ENCODE measurements at places on chromosomes 11 and 22.

DNA sequence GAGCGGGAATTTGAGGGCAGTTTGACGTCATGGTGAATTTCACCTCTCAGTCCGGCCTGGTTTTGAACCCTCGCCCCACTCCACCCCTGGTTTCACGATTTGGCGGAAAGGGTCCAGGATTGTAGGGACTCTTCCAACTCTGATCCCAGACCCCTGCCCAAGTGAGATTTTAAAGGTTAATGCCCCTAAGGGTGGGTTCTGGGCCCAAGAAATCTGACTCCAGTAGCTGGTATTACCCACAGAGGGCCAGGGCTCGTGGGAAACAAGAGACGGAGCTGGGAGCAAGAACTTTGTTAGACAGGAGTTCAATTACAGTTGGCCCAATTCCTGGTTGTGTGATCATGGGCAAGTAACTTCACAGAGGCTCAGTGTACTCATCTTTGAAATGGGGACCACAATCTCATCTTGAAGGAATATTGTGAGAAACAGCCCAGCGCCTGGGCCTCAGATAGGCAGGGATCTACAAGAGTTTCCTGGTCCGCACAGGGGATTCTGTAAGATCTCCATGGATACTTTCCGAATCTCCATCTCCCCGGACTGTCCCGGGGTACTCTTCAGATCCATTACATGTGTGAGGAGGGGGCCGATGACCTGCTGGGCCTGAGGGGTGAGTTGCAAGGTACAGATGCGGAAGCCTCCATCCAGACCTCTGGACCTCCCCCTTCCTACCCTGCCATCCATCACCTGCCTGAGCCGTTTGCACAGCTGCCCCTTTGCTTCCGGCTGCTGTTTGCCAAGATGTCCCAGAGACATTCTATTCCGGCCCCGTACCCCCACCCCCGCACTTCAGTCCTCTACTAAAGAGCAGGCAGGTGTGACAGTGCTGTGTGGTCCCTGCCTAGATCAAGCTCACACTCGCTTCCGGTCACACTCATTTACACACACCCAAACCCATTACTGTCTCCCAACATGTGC is 687 bp upstream of the CALCA start:
- DNase-seq: no peak

DNA sequence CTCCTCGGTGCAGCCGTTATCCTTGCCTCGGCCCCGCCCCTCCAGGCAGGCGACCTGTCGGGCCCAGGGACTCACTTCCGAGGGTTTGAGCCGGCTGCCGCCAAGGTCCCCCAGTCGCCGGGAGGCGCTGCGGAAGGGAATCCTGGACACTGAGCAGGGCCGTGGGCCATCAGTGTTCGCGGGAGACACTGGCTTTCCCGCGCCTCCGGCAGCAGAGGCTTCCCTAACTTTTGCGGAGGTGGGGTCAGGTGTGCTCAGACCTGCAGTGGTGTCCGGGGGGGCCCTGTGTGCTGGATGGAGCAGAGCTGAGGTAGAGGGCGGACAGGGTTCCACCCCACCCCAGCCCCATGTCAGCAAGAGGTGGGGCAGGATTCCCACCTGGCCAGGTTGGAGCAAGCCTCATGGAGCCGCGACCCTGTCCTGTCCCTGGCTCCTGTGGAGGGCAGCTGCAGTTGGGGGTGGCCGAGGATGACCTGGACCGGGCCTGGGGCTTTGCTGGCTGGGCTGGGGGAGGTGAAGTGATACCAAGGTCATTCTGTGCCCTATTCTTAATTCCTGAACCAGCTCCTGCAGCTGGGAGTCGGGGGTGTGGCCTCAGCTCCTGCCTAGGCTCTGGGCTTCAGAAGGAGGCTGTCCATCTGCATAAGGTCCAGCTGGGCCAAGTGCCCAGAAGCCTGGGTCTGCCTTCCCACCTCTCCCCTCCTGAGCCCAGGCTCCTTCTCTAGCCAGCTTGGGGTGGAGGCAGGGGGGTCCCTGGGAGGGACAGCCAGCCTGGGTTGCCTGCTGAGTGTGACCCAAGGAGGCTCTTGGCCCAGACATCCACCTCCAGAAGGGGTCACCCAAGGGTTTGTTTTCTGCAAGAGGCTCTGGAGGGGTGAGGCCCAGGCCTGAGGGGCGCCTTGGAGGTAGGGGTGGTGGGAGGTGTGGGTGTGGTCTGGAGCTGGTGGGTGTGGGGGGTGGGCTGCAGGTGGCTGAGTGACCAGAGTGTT is 8.4 kb downstream of the TSPAN4 start:
- no peak for DNase-seq

DNA sequence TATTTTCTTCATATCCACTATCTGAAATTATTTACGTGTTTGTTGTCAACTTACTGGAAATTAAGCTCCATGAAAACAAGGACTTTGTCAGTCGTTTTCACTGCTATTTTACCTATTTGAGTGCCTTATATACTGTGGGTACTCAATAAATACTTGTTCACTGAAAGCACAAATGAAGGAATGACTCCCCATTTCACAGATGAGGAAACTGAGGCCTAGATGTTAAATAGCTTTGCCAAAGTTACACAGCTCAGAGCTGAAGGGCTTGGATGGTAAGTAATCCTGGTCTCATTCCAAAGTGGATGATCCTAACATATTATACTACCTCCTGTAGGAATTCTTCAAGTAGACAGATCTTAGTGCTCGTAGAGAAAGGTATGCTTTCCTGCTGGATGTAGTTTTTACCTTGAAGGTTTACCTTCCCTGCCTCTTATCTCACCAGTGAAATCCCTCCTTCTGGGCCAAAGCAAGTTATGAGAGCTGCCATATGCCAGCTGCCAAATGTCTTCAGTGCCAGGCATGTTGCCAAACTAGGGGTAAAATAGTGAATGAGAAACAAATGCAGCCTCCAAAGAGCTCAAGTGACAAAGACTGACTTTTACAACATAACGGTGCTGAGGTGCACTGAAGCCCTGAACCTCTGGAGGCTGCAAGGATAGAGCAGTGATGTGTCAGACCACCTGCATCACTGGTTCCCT is 129.7 kb downstream of the TRIM44 start:
- DNase-seq: no peak

GRCh38 chr11:3853899-3854659 is 1.4 kb upstream of the STIM1 start:
- DNase-seq: no peak

- DNase-seq: no peak
Measured at GRCh38 chr11:83676056-83676601, 390.0 kb upstream of the CCDC90B start.

DNA sequence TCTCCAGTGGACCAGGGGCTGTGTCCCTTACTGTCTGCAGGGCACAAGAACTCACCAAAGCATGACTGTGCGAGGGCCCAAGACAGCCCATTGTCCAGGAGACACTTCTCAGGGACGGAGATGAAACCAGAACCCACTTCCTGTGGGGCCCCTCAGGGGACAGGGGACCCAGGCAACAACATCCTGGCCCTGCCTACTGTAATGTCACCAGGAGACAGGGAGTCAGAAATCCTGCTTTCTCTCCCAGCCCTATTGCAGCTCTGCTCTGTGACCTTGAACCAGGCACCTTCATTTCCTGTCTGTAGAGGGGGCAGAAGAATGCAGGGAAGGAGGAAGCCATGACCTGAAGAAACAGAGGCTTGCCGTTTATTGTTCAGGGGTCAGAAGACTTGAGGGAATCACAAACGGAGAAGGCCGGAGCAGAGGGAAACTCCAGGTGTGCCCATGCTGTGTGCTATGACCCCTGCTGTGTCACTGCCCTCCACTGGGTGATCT is 98.0 kb downstream of the NAT10 start:
- DNase-seq: no peak

DNA sequence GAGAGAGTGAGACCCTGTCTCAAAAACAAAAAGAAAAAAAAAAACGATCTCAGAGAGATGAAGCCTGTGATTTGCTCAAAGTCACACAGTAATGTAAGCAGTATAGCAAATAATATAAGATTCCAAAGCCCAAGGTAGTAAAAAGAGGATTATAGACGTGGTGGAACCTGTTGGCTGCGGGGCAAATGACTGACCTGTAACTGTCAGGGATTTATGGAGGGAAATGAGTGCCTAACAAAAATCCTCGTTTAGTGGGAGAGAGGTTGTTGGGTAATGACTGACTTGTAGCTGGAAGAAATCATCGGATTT is 723 bp upstream of the CLP1 start:
- DNase-seq: no peak

GRCh38 chr11:110251836-110252235 is 44.6 kb downstream of the RDX start:
- DNase-seq: no peak

GRCh38 chr11:87724358-87724757 is 450.9 kb downstream of the RAB38 start:
- DNase-seq: no peak

- no peak for DNase-seq
Measured at GRCh38 chr11:45089251-45089650, 57.2 kb upstream of the PRDM11 start.

- no peak for DNase-seq
Measured at GRCh38 chr11:70942593-70942992, 309.8 kb downstream of the SHANK2 start.

DNA sequence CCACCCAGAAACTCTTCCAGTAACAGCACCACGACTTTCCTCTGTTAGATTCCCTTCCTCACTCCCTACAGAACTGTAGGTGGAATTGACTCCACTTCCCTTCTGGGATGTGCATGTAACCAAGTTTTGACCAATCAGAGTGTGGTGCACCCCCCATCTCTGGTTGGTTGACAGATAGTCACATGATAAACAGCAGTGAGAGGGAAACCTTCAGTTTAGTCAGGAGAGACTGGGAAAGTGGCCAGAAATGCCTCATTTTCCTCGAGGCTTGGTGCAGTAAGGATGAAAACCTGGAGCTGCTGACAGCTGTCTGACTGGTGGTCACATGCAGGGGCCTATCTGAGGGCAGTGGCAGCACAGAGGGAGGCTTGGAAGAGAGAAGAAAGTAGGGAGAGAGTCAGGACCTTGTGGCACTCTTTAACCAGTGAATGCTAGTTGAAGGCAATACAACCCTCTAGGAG is 67.3 kb upstream of the GRK3 start:
- DNase-seq: no peak

GRCh38 chr22:39101226-39101625 is 4.2 kb downstream of the APOBEC3H start:
- no peak for DNase-seq

- DNase-seq: no peak
Measured at GRCh38 chr11:73652856-73653559, 6.6 kb downstream of the PLEKHB1 start.

GRCh38 chr11:59289356-59290181 is 69.1 kb upstream of the OR5AN1 start:
- DNase-seq: no peak

DNA sequence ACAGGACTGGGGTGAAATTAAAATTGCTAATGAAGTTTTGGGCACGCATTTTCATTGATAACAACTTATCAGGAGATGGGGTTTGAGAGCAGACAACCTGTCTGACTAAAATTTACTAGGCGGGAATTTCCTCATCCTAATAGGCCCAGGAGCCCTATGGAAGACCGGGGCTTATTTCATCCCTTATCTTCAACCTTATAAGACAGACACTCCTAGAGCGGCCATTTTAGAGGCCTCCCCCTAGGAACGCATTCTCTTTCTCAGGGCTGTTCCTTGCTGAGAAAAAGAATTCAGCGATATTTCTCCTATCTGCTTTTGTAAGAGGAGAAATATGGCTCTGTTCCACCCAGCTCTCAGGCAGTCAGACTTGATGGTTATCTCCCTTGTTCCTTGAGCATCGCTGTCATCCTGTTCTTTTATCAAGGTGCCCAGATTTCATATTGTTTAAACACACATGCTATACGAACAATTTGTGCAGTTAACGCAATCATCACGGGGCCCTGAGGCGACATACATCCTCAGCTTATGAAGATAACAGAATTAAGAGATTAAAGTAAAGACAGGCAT is 39.3 kb upstream of the ZC3H12C start:
- DNase-seq: no peak

- DNase-seq: no peak
Measured at GRCh38 chr11:10916665-10917064, 58.8 kb upstream of the ZBED5 start.

DNA sequence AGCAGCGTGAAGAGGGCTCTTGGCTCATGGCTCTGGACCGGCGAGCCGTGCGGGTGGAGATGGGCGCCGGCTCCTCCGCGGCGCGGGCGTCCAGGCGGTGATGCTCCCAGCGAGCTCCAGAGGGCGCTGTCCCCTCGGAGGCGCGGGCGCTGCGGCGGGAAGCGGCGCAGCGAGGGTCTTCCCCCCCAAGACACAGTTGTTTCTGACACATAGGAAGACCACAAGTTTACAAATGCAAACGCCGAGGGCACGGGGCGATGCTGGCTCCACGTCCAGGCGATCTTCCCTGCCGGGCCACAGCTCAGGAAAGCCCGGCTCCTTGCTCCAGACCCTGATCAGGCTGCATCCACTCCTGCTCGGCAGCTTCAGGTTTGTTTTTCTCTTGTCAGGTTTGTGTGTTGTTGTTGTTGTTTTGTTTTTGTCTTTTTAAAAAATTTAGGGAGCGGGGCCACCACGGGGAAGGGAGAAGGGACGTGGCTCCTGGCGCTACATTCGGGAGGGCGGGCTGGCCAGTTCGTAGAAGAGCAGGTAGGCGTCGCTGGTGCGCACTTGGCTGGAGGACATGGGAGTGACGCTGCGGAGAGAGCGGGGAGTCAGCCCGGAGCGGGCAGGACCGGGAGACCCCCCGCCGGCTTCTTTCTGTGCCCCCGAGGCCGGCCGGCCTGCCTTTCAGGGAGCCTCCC is 10.0 kb upstream of the MFRP start:
- DNase-seq: peak; percentile 53

GRCh38 chr11:130886704-130887103 is 29.6 kb downstream of the SNX19 start:
- DNase-seq: no peak

GRCh38 chr22:33476206-33476605 is 418.0 kb upstream of the SYN3 start:
- DNase-seq: no peak

GRCh38 chr11:33895752-33896137 is 3.9 kb upstream of the LMO2 start:
- no peak for DNase-seq

- no peak for DNase-seq
Measured at GRCh38 chr11:63142459-63142858, 1.6 kb downstream of the SLC22A24 start.

DNA sequence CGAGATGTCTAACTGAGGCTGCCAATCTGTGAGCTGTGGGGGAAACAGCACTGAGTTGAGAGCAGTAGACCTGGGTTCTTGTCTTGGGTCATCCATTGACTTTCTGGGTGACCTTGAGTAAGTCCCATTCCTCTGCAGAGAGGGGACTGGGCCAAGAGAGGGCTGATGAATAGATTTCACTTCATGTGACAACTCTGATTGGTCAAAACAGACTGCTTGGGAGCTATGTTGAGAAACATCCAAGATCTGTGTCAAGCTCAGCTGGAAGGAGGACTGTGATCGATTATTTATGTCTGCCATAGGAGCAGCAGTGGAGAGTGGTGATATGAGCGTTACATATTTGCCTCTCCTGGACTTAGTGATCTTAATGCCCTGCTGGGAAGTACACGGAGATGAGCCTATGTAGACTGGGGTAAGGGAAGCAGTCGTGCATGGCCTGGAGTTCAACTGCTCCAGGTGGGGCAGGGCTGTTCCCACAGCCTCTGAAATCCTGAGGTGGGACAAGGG is 47.7 kb downstream of the OTOG start:
- DNase-seq: no peak

- no peak for DNase-seq
Measured at GRCh38 chr22:36773935-36774334, 2.0 kb downstream of the IFT27 start.

Measured in stimulated activated CD8-positive, alpha-beta memory T cell treated with anti-CD3 and anti-CD28 coated beads, Interleukin-2, amount 100 ng/mL, for 1 hour (primary cell).